ENCODE measurements at places on chromosomes 13 and 19.

DNA sequence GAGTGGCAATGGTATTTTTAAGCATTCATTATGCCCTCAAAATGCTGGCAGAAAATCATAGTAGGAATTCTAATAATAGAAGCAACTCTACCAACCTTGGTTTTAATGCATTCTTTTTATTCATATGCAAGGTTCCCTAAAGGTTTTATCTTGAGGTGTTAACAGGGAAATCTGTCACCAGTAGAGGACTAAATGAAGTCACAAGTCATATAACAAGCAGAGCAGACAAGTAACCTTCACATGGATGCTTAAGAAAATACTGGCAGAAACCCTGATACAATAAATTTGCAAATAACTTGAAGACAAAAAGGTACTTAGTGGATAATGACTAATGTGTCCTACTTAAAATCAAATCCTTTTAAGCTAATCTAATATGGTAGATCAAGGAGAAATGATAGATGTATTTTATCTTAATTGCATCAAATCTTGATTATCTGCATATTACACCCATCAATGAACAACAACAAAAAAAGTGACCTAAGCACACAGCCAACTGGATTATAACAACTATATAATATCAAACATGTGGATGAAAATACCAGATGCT lies 73.3 kb downstream of the RFC3 start:
- no peak for DNase-seq

DNA sequence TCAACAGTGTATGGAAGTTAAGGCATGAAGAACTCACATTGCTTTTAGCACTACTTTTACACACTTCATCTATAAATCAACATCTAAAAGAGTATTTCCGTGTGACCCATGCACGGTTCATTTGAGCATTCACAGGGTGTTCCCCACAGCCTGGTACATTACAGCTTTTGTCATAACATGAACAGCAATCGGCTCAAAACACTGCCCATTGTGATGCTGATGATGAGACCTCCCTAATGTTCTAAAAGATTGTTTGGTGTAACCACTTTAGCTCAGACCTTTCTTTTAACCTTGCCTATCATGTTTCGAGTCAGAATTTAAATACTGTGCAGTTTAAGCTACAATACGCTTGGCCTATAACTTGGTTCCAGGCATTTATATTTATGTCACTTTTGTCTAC lies 4.1 kb upstream of the KLF5 start:
- DNase-seq: no peak

DNA sequence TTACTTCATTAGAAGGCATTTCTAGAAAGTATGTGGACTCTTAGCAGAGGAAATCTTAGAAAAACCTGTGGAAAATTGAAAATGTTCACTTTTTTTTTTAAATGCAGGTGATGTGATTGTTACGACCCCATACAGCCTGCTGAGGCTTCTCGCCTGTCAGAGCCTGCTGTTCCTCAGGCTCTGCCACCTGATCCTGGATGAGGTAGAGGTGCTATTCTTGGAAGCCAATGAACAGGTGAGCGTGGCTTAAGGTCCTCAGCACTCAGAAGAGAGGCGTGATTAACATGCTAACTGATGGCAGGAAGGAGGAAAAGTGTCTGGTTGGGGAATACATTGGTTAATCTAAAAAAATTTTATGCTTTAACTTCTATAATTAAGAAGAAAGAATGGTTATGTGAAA lies 71.4 kb downstream of the SLC7A9 start:
- no peak for DNase-seq

DNA sequence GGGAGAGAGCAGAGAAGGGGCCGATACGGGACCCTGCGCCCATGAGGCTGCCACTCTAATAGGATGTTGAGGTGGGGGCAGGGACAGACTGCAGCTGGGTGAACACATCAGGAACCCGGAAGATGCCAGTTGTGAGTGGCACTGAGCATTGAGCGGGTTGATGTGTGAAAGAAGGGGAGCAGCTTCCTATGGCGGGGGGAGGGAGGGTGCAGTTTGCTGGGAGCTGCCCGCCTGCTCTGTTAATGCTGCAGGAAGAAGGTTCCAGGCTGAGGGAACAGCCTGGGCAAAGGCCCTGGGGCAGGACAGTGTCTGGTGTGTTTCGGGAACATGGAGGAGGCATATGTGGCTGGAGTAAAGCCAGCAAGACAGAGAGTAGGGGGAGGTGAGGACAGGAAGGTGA lies 29.8 kb downstream of the DNM2 start:
- DNase-seq: no peak

DNA sequence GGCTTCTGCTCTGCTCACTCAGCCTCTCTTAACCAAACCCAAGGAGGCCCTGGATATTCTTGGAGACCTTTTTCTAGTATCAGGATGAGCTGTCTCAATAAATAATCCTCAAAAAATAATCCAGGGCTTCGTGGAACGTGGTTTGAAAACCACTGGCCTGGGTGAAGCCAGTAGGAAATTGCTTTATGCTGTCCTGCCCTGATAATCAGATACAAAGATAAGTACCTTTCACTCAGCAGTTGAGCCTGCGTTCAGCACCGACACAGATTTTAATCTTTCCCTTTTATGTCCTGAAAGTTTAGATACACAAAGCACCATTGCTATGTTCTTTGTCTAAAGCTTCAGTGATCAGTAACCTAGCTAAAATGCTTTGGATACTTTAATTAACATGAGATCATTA lies 460.0 kb downstream of the RFC3 start:
- DNase-seq: no peak

DNA sequence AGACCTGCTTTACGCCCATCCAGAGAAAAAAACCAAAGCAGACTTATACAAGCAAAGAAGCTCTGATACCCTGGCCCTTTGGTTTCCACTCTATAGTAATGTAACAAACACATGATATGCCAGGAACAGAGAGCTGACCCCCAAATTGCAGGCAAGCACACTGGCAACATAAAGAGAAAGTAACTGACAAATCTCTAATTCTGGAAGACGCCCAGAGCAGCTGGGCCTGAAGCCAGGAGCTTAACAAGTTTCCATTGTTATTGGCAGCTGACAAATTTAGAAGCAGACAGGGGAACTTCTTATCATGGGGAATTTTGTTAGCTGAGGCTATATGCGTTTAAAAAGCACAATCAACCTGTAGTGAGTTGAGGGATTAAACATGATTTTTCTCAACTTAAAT lies 158.0 kb downstream of the DLEU7 start:
- DNase-seq: no peak

DNA sequence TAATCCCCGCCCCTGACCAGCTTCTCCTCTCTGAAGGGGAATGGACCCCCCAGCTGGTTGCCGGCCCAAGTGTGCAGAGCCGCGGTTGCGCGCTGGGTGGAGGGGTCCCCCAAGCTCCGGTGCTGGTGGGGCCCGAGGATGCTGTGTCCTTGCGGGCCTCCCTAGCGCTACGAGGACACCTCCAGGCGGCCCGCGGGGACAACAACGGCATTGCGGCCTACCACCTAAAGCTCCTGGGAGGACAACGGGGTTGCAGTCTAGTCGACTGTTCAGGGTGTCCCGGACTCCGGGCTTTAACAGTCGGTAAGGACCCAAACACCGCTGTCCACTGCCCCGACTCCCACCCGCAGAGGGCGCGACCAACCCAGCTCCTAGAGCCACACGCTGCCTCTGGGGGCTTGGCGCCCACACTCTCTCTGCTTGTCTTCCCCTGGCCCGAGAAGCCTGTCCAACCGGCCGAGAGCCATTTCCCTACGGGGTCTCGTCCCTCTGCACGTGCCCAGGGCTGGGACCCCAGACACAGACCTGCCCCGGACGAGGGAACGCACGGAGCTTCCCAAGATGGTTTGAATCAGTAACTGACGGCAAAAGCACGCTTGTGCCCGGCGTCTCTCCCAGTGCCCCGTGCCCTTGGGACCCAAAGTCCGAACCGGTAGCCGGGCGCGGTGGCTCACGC lies 927 bp upstream of the SDHAF1 start:
- no peak for DNase-seq

DNA sequence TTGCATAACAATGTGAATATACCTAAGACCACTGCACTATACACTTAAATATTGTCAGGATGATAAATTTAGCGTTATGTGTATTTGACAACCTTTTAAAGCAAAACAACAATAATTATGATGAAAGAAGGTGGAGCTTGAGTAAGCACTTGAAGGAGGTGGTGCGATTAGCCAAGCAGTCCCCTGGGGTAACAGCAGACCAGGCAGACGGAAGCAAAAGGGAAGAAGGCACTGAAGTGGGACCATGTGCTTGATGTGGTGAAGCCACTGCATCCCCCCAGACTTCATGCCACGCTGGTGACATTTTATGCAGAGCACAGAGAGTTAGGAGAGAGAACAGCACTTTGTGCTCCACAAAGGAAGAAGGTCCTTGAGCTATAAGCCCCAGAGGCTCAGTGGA lies 58.3 kb upstream of the ZNF507 start:
- DNase-seq: no peak

- peak; percentile 27 for DNase-seq
Observed at GRCh38 chr13:95834134-95834765, 157.3 kb downstream of the DNAJC3 start.

DNA sequence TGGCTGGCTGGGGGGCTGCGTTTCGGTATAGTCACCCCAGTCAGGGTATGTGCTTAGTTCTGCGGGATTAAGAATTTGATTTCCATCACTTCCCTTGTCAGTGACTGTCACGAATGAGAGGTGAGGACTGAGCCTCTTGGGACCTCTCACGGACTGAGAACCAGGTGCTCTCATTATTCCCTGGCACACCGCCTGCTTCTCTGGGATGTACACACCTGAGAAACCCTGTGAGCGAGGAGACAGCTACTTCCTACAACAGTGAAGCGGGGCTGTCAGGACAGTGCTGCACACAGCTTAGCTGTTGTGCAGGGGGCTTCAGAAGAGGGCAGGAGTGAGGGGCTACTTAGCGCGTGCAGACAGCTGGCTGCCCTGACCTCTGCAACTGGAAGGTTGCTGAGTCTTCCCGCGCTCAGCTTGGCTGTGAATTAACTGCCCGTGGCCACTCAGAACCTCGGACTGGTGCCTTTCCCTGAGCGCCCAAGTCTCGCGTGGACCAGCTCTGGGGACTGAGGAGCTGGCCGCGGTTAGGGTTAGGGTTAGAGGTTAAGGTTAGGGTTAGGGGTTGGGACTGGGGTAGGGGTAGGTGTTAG lies 65.3 kb upstream of the MCF2L start:
- DNase-seq: no peak

GRCh38 chr13:31639443-31640163 lies 99.7 kb upstream of the RXFP2 start:
- no peak for DNase-seq

DNA sequence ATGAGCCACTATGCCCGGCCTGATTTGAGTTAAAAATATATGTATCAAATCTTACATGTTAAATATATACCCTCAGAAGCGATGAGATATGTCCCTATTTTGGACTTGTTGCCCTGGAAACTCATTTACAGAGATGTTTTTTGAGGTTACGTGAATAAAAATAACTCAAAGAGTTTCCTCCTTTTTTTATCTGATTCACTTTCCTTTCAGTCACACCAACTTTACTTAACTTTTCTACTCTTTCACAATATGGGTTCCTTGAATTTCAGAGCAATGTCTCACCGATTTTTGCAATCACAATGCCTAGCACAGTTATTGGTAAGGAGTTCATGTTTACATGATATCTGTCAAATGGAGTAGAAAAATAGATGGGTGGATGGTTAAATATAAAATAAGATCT lies 2.3 kb downstream of the OR7C2 start:
- no peak for DNase-seq
